Tibial nerve (tissue), 4 donors: ENCODE measurements at places on chromosomes 2 and 18.

GRCh38 chr2:170265321-170265720 lies 87.4 kb downstream of the MYO3B start:
- H3K4me1 ChIP-seq = no peaks in the 10 kb centered on the region
- H3K27me3 ChIP-seq = no peaks in the 10 kb centered on the region
- H3K4me3 ChIP-seq = no peak overlapping the region

- DNase-seq = no peak
- no peak overlapping the region for H3K4me3 ChIP-seq
- H3K36me3 ChIP-seq = no peaks in the 10 kb centered on the region
- H3K27me3 ChIP-seq = no peaks in the 10 kb centered on the region
Observed at GRCh38 chr2:133503927-133504326, 64.3 kb downstream of the NCKAP5 start.

DNA sequence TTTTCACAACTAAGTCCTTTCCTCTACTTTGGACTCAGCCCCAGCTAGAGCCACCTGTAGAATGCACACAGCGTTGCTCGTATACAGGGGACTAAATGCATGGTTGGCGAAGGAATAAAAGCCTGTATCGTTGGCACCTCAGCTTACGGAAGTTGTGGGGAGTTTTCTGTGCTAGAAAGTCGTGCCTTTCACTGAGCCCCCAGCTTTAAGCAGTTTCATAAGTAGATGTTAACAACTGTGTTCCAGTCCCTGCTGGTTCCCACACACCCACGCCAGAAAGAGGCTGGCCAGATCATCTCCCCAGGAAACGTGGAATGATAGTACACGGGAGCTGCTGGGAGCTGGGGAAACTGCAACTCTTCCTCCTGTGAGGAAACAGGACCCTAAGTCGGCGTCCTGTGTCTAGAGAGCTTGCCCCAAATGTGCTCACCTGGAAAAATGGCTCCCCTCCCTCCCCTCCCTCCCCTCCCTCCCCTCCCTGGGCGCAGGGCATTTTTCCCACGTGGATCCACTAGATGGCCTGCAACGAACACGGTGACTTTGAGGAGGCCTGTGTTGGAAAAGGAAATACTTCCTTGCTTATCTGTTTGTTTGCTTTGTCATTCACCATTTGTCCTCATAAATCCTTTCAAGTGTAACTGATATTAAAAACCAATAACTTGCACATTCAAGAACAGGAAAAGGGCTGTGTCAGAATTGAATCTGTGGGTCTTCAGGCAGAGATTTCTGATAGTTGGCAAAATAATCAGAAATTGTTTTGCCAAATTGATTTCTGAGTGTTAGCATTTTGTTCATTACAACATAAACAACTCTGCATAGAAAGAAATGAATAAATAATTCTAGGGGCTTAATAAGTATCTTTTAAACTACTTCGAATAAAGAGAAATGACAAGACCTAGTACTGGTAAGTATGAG lies 43.9 kb upstream of the RFX8 start:
- DNase-seq = no peak
- H3K27ac ChIP-seq = no peak overlapping the region
- H3K4me1 ChIP-seq = peaks cover 3% of the 10 kb centered on the region
- no peaks in the 10 kb centered on the region for H3K27me3 ChIP-seq
- H3K36me3 ChIP-seq = no peaks in the 10 kb centered on the region
- H3K4me3 ChIP-seq = no peak overlapping the region

DNA sequence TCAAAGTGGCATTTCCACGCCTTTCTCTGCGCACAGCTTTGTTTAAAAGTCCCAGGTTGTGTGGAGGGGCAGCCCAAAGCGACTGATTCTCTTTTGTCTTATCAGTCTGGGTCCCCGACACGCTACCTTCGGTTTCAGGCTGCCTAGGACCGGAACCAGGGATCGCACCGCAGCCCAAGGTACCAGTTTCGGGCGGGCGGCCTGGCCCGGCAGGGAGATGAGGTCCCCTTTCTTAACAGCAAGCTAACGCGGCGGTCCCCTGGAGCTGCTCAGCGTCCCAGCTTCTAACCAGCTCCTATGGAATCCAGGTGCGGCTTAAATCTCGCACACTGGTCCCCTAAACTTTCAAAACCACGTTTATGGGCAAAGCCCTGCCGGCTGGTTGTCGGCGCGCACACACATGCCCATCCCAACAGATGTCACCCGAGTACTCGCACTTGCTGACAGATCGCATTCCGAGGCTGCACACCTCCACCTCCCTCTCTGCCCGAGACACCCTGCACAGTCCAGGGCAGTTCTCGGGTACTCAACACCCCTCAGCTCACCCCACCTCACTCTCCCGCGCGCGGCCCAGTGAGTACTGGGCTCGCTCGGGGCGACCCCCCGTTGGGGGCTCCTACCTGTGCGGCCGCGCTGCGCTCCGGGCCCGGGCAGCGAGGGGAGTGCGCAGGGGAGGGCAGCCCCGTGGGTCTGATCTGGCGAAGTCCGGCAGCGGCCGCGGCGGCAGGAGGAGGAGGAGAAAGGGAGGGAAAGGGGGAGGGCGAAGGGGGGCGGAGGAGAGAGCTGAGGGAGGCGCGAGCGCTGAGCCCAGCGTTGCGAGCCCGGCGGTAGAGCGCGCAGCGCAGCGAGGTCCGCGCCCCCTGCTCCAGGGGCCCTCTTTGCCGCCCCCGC lies at the start of gene EFEMP1:
Gene EFEMP1, minus strand, starts transcription at position 692 of the 891 bp plus-strand sequence. CDS start 1,342 bp downstream, outside the sequence.
- no peak within 1 kb of the TSS for H3K27ac ChIP-seq
- H3K4me3 ChIP-seq = peak within 1 kb of the TSS; percentile 91
- DNase-seq = peak; percentile 51

DNA sequence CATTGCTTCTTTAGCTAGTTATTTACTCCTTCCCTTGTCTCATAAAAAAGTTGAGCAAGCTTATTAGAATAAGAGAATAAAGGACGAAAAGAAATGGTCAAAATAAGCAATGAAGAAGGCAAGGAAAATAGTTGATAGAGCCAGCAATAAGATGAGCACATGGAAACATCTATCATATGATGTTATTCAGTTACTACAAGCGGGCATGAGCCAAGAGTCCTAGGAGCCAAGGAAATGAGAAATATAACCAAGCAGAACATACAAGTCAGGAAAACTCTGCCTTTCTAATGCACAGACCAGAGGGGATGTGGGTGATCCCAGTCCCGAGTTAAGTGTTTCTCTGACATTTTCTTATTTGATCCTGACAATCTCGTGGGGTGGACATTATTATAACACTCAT lies 33.9 kb downstream of the INO80C start:
- H3K36me3 ChIP-seq = no peaks in the 10 kb centered on the region
- H3K4me3 ChIP-seq = no peak overlapping the region
- no peaks in the 10 kb centered on the region for H3K27me3 ChIP-seq
- DNase-seq = no peak
- no peak overlapping the region for H3K27ac ChIP-seq
- H3K4me1 ChIP-seq = no peaks in the 10 kb centered on the region

DNA sequence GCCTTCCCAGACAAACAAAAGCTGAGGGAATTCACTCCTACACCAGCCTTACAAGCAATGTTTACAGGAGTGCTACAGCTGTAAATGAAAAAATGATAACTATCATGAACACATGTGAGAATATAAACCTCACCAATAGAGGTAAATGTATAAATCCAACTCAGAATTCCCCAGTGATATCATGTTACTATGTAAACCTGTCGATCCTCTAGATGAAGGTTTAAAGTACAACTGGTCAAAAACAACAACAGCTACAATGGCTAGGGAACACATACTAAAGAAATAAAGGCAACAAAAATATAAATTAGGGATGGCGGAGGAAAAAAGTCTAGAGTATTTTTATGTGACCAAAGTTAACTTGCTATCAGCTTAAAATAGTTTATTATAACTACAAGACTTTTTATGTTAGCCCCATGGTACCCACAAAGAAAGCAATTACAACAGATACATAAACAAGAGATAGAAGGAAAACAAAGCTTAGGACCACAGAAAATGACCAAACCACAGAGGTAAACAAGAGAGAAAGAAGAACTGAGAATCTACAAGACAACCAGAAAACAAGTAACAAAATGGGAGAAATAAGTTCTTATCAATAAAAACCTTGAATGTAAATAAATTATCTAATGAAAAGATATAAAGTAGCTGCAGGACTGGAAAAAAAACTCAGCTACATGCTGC lies 8.3 kb downstream of the CERKL start:
- no peak overlapping the region for H3K27ac ChIP-seq
- no peak overlapping the region for H3K4me3 ChIP-seq
- H3K4me1 ChIP-seq = no peaks in the 10 kb centered on the region
- H3K27me3 ChIP-seq = no peaks in the 10 kb centered on the region

DNA sequence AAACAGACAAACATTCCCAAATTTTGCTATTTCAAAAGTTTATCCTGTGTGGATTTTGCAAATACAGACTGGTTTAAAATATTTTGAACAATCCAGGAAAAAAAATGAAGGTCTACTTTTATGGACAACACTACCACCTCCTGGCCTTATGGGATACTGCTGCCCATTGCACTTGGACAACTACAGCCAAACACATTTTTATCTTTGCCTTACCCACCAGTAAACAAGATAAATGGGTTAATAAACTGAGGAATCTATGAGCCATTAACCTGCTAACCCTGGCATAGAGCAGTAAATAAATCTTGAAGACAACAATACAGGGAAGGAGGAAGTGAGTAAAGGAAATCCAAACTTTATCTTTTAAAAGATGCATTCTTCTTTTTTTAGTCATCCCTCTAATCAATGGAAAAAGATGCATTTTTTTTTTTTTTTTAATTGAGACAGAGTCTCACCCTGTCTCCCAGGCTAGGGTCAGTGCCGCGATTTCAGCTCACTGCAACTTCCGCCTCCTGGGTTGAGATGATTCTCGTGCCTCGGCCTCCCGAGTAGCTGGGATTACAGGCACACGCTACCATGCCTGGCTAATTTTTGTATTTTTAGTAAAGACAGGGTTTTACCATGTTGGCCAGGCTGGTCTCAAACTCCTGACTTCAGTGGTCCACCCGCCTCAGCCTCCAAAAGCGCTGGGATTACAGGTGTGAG lies 2.1 kb upstream of the SPIRE1 start:
- H3K27ac ChIP-seq = no peak overlapping the region
- H3K4me1 ChIP-seq = no peaks in the 10 kb centered on the region
- no peaks in the 10 kb centered on the region for H3K27me3 ChIP-seq
- peaks cover 12% of the 10 kb centered on the region for H3K36me3 ChIP-seq
- H3K4me3 ChIP-seq = no peak overlapping the region
- DNase-seq = peak; percentile 74

GRCh38 chr2:237101118-237101979 lies 15.7 kb downstream of the COPS8 start:
- H3K4me3 ChIP-seq = no peak overlapping the region
- no peak overlapping the region for H3K27ac ChIP-seq
- no peak for DNase-seq

DNA sequence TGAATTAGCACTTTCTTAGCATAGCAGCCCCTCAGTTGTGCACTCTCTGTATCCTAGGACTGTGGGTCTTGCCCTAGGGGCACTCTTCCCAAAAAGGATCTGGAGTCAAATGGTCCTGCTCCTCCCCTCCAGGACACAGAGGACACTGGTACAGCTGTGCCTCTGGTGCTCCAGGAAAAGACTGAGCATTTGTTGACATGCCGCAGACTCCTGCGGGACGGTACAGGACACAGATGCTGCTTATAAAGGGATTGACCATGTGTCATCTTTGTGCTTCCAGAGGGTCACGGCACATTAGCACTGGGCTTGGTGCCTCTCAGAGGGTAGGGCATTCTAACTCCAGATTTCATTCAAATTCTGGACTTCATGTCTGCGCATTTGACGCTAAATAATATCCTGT lies 110.5 kb downstream of the KLF7 start:
- no peaks in the 10 kb centered on the region for H3K36me3 ChIP-seq
- H3K27me3 ChIP-seq = no peaks in the 10 kb centered on the region
- no peak overlapping the region for H3K27ac ChIP-seq
- DNase-seq = no peak
- no peaks in the 10 kb centered on the region for H3K4me1 ChIP-seq

GRCh38 chr18:7775843-7776242 lies 208.7 kb downstream of the PTPRM start:
- no peak overlapping the region for H3K4me3 ChIP-seq
- H3K27ac ChIP-seq = no peak overlapping the region
- no peaks in the 10 kb centered on the region for H3K27me3 ChIP-seq
- H3K36me3 ChIP-seq = no peaks in the 10 kb centered on the region
- no peak for DNase-seq
- no peaks in the 10 kb centered on the region for H3K4me1 ChIP-seq

DNA sequence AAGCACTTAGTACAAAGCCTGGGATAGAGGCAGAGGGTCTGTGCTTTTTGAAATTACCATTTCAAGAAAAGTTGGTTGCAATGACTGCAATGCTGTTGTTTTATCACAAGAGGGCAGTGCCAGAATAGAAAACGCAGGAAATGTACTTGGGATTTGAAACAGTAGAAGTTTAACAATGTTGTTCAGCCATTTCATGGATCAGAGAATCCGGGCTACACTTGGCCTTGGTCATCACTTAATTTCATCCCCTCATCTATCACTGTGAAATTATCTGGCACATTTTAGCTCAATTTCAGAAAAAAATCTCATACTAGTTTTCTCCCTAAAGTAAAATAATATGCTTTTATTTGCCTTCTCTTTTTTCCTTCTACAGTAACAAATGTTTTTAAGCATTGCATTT lies 70.8 kb downstream of the RAPGEF4 start:
- H3K4me3 ChIP-seq = no peak overlapping the region
- no peak for DNase-seq
- no peak overlapping the region for H3K27ac ChIP-seq
- H3K27me3 ChIP-seq = no peaks in the 10 kb centered on the region

- no peaks in the 10 kb centered on the region for H3K36me3 ChIP-seq
- no peaks in the 10 kb centered on the region for H3K4me1 ChIP-seq
- no peak overlapping the region for H3K4me3 ChIP-seq
- no peak for DNase-seq
- H3K27ac ChIP-seq = no peak overlapping the region
- H3K27me3 ChIP-seq = no peaks in the 10 kb centered on the region
Observed at GRCh38 chr2:175855236-175855635, 146.8 kb downstream of the LNPK start.

GRCh38 chr2:24434541-24434940 lies 56.5 kb upstream of the NCOA1 start:
- H3K27ac ChIP-seq = no peak overlapping the region
- peaks cover 5% of the 10 kb centered on the region for H3K4me1 ChIP-seq
- H3K36me3 ChIP-seq = no peaks in the 10 kb centered on the region

- H3K27ac ChIP-seq = peak overlapping the region; percentile 98
- peaks cover 23% of the 10 kb centered on the region for H3K36me3 ChIP-seq
- no peaks in the 10 kb centered on the region for H3K27me3 ChIP-seq
- H3K4me1 ChIP-seq = peaks cover 3% of the 10 kb centered on the region
Observed at GRCh38 chr2:219178377-219179175, 501 bp downstream of the RETREG2 start.

- no peak for DNase-seq
- no peaks in the 10 kb centered on the region for H3K4me1 ChIP-seq
- H3K4me3 ChIP-seq = no peak overlapping the region
- peaks cover 3% of the 10 kb centered on the region for H3K27me3 ChIP-seq
- H3K27ac ChIP-seq = no peak overlapping the region
Observed at GRCh38 chr2:180334514-180334913, 327.4 kb upstream of the CWC22 start.

DNA sequence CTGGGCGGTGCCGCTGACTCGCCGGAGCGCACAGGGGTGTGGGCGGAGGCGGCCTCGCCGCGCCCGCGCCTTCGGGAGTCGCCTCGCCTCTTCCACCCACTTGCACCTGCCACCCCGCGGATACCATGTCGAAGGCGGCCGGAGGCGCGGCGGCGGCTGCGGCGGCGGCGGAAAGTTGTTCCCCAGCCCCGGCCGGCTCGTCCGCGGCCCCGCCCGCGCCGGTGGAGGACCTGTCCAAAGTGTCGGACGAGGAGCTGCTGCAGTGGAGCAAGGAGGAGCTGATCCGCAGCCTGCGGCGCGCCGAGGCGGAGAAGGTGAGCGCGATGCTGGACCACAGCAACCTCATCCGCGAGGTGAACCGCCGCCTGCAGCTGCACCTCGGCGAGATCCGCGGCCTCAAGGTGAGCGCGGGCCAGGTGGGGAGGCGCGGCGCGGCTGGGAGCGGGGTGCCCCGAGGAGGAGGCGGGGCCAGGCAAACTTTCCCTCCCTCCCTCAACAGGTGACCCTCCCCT lies 766 bp downstream of the CCDC85A start:
- H3K27ac ChIP-seq = no peak overlapping the region
- H3K4me1 ChIP-seq = peaks cover 6% of the 10 kb centered on the region
